COLO829 (cell line): ENCODE measurements at places on chromosomes 2 and 18.
A peak's percentile ranks its signal among the peaks of the same experiment; 100 is the strongest.

GRCh38 chr18:13067124-13067523 is 76.0 kb downstream of the CEP192 start:
- no peak for DNase-seq

GRCh38 chr2:144130551-144130950 is 389.4 kb downstream of the ZEB2 start:
- DNase-seq = no peak

- DNase-seq = no peak
Measured at GRCh38 chr2:138034536-138034935, 70.3 kb downstream of the HNMT start.

- DNase-seq = no peak
Measured at GRCh38 chr2:69781321-69782248, 39.7 kb downstream of the ANXA4 start.

DNA sequence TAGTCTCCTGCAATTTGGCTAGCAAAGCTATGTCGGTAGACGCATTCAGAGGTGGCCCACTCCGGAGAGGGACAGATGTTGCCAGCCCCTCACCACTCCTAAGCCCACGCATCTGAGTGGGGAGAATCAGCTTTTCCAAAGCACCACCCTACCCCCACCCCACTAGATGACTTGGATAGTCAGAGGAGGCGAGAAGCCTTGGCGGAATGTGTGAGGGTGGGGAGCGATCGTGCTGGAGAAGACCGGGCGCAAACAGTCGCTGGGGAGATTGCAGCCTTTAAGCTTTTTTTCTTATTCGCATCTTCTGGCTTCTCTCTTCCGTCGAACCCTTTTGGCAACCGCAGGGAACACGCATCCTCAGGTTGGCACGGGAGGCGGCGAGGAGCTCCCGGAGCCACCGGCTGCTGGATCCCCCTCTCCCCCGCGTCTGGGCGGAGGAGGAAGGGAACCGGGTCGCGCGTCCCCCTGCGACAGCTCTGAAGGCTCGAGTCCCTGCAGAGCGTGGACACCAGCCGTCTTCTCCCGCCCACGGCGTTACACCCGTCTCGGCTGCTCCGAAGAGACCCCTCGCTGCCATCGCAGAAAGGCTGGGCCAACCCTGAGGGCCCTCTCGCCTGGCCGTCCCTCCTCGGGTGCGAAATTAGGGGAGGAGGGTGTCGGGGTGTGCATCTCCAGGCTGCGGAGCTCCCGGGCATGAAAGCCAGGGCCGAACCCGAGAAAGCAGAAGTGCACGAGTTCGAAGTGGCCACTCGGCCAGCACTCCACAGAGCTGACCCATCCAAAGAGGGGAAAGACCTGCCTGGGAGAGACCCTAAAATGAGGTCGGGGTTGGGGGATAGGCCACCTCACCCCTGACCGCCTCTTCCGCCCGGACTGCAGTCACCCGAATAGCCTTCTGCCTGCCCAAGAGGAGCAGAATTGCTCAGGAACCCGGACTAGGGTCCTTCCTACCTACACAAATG is 12.2 kb downstream of the EVX2 start:
- DNase-seq = no peak

DNA sequence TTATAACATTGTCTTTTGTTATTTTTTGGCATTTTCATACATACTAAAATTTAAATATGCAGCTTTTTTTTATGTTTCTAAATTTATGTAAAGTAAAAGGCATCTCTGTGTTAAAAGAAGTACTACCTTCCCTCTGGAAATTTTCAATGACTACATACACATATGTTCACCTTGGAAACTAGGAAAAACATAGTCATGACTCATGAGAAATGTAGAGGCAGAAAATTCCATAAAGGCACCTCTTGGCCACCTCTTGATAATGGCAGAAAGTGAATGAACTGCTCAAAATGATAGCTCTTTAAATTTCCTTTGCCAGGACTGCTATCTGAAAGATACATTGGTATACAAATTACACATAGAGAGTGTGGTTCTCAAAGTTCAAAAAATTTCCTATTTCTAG is 889.1 kb upstream of the ZEB2 start:
- no peak for DNase-seq

DNA sequence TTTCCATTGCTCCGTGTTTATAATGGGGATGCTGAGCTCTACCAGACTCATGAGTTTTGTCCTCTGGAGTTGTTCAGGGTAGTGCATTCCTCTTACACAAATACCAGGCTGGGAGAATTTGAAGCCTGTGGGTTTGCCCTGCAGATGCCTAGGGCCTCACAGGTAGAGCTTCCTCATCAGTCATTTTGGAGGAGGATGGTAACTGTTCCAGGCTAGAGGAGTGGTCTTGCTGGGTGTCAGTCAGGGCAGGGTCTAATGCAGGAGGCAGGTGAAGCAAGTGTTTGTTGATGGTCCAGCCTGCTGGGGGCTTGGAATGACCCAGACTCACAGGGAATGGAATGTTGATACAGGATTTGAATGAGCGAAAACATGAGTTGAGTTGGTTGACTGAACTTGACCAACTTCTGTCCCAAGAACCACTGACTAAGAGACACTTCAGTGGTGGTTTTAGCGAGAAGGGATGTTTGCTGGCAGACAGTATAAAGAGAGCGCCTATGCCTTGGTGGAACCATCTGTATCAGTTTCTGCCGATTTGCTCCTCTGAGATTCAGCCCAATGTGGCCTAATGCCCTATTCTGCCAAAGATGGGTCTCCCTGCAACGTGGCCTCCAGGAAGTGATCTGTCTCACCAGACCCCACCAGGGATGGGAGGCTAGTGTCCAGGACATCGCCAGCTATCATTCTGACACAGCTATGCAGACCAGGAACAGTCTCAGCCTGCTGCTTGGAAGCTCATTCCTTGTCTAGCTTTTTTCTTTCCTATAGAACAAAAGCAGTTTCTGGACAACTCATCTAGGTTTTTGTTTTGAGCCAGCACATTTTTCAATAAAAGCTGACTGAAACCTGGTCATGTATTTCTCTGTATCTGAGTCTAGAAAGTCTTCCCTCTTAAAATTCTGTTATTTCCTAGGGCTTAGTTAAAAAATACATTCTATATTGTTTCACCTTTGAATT is 9.3 kb downstream of the IL1R2 start:
- no peak for DNase-seq

- DNase-seq = no peak
Measured at GRCh38 chr18:13520306-13520705, 206.1 kb downstream of the FAM210A start.

- no peak for DNase-seq
Measured at GRCh38 chr2:188204824-188205223, 86.8 kb upstream of the GULP1 start.

DNA sequence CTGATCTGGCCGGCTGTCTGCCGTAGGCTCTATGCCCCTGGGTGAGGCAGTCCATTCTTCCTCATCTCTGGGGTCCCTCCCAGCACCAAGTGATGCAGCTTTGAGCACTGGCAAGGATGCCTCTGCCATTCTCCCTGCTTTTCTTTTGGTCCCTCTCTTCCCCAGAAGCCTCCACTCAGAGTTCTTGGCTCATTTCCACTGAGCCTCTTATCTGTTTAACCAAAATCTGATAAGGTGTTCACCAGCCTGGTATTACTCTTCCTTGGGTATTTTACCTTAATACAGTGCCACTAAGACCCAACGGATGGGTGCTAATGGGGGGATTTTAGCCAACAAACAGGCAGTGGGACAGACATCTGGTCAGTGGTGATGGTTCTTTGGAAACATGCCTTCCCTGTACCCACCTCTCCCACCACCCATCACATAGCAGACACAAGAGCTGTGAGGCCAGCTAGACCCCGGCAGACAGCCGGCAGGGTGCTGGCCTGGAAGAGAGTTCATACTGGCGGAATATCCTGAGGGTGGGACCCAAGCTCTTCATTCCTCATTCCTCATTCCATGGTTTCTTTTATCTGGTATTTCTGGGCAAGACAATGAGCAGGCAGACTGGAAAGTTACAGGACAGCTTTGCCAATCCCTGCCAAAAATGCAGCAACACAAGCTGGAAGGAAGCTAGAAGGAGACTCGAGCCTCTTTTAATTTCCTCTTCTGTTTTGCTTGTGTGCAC is 34.6 kb downstream of the ZBTB7C start:
- DNase-seq = no peak

DNA sequence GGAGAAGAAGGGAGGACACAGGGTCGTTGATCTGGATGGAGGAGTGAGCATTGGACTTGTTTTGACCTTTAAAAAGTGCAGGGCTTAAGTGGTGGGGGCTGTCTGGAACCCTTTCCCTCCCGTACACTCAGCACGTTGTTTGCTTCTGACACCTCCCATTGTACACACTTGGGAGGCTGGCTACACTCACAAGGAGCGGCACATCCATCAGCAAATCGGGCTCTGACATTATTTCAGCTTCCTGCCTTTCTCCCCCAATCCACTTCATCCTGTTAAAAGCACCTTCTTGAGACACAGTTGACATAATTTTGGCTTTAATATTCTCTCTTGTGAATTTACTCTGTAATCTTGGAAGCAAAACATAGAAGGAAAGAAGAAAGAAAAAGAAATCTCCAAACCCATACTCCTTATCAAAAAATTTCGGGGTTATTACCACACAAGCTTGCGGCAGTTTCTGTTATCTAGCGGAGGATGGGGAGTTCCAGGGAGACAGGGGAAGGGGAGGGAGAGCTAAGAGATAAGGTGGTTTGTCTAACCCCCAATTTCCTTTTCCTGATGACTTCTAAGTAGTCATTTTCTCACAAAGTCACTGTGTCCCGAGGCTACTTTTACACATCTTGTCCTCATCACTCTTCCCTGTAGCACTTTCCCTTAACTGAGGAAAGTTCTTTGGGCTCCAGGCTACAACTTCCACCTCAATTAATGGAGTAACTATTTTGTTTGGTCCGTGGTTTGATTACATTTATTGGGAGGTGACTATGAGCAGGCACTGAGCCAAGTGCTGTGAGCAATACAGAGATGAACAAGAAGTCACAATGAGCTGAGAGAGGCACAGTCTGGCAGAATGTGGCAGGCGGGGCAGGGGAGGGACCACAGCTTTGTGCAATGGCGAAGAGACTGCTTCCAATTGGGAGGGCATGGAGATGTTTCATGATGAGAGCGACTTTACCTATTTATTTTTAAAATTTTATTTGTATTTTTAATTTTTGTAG is 240.1 kb upstream of the MEX3C start:
- no peak for DNase-seq

- DNase-seq = no peak
Measured at GRCh38 chr2:240577281-240578109, 9.0 kb upstream of the CAPN10 start.

- no peak for DNase-seq
Measured at GRCh38 chr2:32742376-32742775, 114.5 kb downstream of the TTC27 start.

DNA sequence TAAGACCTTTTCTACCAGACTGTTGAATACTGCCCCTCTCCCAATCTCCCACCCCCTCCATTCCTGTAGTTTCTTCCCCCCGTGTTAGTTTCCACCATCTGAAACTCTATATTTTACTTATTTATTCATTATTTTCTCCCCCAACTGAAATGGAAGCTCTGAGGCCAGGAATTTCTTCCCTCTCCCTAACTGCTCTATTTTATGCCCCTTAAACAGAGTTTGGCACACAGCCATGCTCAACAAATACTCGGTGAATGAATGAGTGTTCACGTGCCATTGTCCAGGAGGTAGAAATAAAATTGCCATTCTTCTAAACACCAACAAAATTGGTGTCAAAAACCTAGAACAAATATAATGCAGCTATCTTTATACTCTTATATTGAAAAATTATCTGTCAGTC is 5.6 kb downstream of the ITGB1BP1 start:
- no peak for DNase-seq

DNA sequence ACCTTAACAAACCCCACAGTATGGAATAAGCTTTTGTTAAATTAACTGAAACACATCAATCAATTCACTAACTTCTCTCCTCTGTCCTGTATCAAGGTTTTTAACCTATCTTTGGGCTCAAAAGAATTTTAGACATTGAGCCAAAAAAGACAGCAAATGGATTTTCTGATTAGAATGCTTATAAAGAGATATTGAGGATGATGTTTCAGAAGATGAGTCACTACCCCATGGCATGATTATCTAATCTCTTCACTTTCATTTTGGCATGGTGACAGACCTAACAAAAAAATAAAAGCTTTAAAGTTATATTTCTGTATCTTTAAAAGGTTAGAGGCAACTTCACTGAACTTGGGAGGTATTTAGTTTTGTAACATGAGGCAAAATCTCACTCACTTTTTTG is 55.5 kb downstream of the SGPP2 start:
- DNase-seq = peak; percentile 53

GRCh38 chr18:6983366-6983765 is 134.2 kb downstream of the LAMA1 start:
- no peak for DNase-seq

DNA sequence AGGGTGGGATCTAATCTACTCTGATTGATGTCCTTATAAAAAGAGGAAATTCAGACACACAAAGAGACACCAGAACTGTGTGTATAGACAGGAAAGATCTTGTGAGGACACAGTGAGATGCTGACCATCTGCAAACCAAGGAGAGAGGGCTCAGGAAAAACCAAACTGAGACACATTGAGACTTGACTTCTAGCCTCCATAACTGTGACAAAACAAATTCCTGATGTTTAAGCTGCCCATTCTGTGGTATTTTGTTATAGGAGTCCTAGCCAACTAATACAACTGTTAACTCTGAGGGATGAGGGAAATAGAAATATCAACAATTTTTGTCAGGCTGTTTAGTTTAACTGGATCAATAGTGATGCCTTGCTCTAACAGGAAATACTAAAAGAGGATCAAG is 93.4 kb upstream of the COL3A1 start:
- DNase-seq = no peak

DNA sequence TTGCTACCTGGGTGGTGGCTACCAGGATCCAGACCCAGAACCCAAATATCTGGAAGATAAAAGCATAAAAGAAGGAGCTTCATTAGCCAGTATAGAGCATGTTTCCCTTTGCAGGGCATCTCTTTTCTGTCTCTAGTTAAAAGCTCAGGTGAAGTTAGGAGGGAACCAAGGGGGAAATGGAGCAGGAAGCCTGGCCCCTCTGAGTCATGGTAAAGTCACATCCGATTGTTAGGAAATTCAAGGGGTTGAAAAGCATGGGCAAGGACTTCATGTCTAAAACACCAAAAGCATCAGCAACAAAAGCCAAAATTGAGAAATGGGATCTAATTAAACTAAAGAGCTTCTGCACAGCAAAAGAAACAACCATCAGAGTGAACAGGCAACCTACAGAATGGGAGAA is 126.9 kb downstream of the RPIA start:
- DNase-seq = no peak

DNA sequence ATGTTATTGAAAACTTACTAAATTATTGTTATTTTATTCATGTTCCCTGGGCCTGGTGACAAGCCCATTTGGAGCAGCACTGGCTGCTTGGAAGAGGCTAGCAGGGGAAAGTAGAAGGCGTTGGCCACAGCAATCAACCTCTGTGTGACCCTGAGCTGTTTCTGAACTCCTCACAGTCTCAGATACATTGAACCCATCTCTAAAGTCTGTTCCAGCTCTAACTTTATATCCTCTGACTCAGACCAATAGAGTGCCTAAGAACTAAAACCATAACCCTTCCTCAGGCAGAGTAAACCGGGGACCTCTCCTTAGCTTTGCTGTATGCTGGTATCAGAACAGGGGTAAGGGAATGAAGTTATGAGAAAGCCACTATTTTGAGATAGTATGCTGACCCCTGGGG is 96.4 kb upstream of the NOL4 start:
- DNase-seq = no peak

- peak; percentile 26 for DNase-seq
Measured at GRCh38 chr2:15993232-15993610, 52.9 kb downstream of the MYCN start.

GRCh38 chr18:35415511-35416073 is 38.5 kb upstream of the ZNF396 start:
- no peak for DNase-seq
